EL (cell line): ENCODE measurements at places on chromosomes 6 and 20.

GRCh38 chr20:51789434-51789833, 12.9 kb downstream of the SALL4 start:
- no peak for DNase-seq

GRCh38 chr6:149864578-149865535, 698 bp upstream of the LRP11 start:
- peak; percentile 75 for DNase-seq

DNA sequence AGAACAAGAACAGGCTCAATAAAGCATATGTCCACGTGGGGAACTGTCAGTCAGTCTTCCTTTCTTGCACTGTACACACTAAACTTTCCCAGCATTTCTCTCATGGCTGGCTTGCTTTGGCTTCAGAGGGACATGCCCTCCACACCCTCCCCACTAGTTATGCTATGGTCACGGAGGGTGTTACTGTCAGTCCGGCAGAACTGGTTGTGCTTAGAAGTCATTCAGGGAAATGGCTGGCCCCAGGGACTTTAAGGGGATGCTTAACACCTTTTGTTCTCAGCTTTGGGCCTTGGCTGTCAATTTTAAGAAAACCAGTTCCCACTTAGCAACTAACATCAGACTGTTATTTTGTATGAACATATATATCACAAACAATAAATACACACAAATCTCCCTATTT, 55.1 kb downstream of the ELOVL5 start:
- DNase-seq: no peak

DNA sequence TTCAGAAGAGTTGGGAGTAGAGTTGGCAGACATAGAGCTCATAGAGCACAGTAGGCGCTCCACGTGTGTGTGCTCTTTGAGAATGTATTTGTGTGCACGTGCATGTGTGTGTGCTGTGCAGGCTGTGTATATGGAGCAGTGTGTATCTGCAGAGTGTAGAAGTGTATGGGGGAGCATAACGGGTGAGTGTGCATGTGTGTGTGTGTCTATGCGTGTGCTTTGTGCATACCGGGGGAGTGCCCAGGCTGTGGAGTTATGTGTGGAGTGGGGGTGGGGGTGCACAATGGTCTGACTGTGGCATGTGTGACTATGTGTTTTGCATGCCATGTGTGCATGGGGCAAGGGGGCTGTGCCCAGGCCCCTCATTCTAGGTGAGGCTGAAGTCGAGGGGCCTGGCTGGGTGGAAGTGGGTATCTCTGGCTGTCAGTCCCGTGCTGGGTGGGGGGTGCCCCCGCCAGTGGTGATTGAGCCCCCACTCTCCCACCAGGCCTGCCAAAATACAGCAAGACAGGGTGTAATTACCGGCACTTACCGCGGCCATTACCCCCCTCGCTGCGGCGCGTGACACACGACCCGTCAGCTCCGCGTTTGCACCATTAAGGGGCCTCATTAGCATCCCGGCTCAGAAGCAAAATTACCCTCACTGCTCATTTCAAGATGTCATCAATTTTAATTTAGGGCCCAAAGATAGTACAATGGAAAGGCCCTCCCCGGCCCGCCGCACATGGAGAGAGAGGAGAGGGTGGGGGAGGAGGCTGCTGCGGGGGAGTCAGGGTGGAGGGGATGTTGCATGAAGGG, 39.1 kb downstream of the MDFI start:
- no peak for DNase-seq

DNA sequence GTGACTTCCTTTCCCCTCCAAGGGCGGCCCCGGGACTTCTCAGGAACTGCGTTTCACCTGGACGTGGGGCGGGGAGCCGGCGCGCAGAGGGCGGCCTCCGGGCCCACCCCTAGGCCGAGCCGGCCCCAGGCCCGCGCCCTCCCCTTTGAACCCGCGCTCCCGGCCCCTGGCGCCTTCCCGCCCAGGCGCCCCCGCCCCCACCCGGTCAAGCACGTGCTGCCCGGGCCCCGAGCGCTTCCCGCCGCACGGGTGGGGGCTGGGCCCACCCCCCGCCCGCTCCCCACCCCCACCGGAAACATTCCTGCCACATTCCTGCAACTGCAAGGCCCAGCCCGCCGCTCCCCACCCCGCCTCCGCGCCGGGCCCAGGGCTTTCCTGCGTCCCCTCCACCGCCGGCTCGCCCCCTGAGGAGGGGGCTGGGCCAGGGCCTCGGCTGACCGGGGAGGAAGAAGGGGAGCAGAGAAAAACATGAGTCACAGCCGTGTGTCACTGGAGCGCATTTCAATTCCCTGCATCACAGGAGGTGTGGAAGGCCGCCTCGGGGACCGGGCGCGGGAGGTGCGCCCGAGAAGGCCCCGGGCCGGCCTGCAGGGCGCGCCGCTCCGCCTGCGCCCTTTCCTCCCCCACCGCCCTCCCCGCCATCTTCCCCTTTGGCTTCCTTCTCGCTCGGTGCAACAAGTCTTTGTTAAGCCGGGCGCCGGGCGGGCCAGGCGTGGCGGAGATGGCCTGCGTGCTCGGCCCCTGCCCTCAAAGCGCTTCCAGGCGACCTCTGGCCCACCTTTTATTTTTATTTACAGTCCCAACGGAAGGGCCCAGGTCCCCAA, 1.2 kb upstream of the HMGA1 start:
- peak; percentile 93 for DNase-seq

DNA sequence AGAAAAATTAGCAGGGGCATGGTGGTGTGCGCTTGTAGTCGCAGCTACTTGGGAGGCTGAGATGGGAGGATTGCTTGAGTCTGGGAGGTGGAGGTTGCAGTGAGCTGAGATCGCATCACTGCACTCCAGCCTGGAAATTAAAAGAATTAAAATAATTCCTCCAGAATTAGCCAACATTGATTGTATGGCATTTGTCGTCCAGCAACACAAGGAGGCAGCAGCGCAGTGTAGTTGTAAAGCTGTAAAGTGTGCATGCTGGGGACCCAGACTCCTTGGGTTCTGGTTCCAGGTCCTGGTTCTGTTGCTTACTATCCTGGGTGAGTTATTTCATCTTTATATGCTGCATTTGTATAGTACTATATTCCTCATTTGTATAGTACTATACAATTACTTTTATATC, 41.4 kb downstream of the PEX7 start:
- no peak for DNase-seq

GRCh38 chr20:37956107-37956585, 53.2 kb downstream of the VSTM2L start:
- DNase-seq: no peak

DNA sequence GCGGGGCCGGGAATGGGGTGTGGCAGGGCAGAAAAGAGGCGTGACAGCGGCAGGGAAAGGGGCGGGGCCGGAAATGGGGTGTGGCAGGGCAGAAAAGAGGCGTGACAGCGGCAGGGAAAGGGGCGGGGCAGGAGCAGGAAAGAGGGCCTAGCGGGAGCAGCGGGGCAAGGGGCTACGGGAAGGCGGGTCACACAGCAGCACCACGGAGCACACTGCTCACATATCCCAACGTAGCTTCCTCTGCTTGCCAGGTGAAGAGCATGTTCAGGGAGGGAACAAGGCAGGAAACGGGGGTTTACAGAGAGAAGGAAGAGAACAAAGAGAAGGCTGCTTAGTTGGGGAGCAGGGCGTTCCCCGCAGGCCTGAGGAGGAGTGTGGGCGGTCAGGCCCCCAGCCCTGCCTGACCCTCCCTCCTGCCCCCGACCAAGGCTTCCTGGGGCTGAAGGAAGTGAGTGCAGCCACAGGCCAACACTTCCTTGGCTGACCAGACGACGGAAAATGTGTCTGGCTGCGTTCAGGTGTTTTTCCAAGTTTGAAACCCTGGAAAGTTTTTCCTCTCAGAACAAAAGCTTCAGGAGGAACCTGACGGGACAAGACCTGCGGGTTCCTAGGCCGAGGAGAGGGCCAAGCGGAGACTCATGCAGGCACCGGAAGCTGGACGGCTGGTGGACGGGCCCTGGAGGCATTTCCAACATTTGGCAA, 13.8 kb downstream of the UCKL1 start:
- DNase-seq: no peak

GRCh38 chr6:142265476-142265875, 36.3 kb upstream of the ADGRG6 start:
- no peak for DNase-seq

DNA sequence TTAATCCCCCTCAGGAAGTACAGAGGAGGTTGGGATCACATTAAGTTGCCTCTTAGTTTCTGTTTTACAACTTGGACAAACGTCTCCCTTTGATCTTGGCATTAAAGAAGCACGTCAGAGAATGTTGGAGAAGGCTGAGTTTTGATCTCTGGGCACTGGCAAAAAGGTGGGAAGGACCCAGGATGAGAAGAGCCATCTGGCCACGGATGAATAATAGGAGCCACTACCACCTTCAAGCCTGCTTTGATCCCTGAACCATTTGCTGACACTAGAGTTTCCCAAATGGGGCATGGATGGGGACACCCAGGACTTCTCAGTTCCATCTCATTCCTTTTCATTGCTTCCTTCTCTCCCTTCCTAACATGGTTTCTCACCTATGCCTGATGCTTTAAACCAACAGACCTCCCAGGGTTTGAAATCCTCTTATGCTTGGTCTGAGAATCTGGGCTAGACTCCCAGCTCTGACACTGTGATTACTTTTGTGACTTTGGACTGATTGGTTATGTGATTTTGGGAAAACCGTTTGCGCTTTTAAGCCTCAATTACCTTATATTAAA, 5.8 kb downstream of the TM9SF4 start:
- DNase-seq: no peak

DNA sequence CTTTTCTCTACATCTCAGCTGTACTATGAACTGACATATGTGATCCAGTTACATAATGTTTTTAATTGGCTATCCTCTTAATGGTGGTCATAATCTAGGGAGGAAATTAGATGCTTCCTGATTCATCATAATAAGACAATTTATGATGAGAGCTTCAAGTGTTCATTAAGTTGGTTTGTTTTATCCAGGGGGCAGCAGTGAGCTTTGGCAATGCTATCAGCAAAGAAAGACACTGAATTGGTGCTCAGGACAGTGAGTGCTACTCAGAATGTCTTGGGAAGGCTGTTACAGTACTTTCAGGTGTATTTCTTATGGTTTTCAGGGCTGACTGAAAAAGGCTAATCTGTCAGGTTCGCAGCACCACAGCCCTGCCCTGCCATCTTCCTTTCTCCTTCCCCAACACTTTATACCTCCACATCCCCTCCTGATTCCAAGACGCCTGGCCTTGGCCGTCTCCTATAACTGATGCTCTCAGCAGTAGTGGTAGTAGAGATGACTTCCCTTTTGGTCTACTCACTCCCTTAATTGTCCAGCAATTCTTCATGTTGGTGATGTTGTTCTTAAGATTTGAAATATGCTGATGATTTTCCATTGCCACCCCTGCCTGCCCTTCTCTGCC, 67.0 kb upstream of the TNFAIP3 start:
- peak; percentile 64 for DNase-seq

DNA sequence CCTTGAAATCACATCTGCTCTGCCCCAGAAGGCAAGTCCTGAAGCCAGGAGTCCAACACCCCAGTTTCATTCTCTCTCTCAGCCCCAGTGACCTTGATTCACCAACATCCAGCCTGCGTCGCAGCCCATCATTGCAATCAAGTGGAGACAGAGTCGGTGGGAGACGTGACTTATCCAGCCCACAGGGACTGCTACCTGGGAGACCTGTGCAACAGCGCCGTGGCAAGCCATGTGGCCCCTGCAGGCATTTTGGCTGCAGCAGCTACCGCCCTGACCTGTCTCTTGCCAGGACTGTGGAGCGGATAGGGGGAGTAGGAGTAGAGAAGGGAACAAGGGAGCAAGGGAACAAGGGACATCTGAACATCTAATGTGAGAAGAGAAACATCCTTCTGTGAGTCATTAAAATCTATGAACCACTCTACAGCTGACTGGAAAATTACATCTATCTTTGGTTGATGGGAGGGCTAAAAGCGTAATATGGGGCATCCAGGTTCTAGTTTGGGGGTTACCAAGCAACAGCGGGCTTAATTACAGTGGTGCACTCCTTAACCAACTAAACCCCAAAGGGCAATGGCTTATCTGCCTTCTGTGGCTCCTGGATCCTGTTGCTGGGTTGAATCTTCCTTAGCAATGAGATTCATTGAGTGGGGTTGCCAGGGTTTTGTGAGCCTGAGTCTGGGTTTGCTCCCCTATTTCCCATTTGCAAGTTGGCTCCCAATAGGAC, 2.5 kb downstream of the LY6G6D start:
- no peak for DNase-seq

DNA sequence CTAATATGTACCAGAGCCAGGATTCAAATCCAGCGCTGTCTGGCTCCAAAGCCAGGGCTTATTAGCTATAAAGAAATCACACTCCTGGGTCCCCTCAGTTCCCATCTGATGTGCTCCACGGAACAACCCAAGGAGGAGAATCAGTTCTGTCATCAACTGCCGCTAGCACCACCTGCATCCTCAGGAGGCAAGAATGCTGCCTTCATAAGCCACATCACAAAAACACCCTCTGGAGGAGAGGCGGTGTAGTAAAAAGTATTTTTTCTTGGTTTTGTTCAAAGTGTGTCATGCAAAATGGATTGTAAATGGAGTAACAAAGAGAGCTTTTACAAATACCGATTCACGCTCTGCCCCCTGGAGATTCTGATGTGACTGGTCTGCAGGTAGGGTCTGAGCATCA, 57.1 kb downstream of the TNFRSF21 start:
- no peak for DNase-seq

DNA sequence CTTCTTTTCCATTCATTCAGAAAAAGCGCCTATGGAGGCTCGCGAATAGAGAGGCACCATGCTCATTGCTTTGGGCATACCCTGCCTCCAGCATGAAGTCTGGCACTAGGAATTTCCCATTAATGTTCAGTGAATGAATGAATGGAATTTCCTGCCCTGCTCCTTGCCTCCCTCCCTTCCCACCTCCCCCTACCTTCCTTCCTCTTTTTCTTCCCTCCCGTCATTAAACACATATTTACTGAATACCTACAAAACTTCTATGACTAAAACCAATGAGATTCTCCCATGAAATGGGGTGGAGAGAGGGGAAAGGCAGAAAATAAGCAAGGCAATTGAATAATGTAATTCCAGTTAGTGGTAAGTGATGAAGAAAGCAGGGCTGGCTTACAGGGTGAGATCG, 213.8 kb upstream of the AGPAT4 start:
- DNase-seq: peak; percentile 3

GRCh38 chr6:125207956-125208355, 54.4 kb downstream of the TPD52L1 start:
- DNase-seq: no peak
